Nephron progenitor cell (in vitro differentiated cells): ENCODE measurements at places on chromosomes 16 and 17.

GRCh38 chr17:30558686-30559545, 81.7 kb downstream of the GOSR1 start:
- DNase-seq = no peak

DNA sequence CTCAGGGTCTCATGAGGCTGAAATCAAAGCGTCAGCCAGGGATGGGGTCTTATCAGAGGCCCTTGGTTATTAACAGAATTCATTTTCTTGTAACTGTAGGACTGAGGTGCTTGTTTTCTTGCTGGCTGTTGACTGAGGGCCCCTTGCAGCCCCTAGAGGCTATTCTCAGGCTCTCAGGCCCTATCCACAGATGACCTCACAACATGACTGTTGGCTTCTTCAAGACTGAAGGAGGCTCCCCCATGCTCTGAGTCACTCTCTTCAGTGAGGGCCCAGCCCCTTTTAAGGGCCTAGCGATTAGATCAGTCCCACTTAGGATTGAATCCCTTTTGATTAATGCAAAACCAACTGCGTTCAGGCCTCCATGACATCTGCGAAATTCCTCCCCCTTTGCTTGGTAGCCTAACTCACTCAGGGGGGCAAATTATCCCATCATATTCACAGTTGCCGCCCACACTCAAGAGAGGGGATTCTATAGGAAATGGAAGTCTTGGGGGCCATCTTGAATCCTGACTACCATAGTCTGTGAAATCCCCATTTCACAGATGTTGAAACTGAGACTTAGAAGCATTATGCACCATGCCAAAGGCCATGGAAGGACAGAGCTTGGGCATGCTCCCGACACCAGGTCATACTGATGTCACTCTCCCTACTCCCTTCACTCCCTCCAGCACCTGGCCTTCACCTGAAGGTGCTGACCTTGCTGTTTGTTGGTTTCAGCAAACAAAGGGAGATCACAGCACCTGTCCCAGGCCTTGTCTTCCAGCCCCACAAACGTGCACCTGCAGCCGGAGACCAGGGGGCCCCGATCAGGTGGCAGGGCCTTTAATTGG, 592.3 kb downstream of the MAF start:
- no peak for DNase-seq

DNA sequence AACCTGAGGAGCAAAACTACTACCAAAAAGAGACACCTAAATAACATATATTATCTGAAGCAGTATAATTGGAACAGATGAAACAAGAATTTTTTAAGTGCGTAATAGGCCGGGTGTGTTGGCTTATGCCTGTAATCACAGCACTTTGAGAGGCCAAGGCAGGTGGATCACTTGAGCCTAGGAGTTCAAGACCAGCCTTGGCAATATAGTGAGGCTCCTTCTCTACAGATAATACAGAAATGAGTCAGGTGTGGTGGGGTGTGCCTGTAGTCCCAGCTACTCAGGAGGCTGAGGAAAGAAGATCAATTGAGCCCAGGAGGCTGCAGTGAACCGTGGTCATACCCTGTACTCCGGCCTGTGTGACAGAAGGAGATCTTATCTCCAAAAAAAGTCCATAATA, 294.2 kb upstream of the AXIN2 start:
- DNase-seq = no peak

DNA sequence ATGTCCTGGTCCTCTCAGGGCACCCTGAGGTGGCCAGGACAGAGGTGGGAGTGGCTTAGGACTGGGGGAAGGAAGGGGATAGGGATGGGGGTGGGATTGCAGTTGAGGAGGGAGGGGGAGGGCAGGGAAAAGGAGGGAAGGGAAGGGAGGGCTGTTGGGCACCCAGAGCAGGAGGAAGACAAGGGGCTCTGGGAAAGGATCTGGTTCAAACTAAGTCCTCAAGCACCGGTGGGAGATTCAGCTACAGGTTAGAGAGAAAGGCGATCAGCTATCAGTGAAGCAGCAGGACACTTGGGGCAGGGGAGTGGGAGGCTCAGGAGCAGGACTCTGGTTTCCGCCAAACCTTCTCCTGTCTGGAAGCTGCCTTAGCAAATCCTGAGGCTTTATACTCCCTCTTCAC, 44.6 kb upstream of the ACSM2B start:
- no peak for DNase-seq

GRCh38 chr16:67284699-67285646, 5.6 kb downstream of the PLEKHG4 start:
- peak; percentile 61 for DNase-seq

- no peak for DNase-seq
Measured at GRCh38 chr17:7714721-7715594, 2.6 kb upstream of the DNAH2 start.

GRCh38 chr17:60106340-60107059, 27.8 kb upstream of the HEATR6 start:
- no peak for DNase-seq

DNA sequence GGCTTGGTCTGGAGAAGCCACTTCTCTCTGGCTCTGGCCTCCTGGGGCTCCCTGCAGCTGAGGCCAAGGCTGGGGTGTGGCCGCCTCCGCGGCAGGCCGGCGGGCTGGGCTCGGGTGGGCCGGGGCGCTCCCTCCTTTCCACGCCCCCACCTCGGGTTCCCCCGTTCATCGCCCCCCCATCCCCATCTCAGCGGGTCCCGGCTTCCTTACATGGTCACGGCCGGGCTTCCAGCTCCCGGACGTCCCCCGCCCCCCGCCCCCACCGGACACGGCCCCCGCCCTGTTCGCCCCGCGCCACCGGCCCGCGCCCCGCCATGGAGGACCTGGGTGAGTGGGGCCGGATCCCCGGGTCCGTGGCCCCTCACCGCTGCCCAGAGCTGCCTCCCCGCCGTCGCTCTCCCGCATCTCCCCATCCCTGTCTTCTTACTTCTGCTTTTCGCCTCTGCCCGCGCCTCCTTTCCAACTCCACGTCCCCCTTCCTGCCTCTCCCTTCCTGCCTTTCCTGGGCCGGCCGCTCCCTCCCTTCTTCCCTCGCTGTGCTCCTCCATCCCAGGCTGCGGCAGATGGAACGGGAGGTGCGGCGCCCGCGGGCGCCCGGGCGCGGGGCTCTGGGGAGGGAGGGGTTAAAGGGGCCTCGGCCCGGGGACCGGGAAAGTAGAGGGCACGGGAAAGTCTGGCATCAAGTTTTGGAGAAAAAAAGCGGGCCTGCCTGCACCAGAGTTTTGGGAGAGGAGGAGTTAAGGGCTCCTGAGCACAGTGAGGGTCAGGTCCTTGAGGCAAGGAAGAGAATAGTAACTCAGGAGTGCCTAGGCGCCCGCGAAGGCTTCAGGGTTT, at the start of gene TGFB1I1:
Gene TGFB1I1 (plus strand): TSS at position 278 of the 834 bp plus-strand sequence. CDS start 37 bp downstream, at position 315.
- peak; percentile 52 for DNase-seq

- no peak for DNase-seq
Measured at GRCh38 chr17:82524540-82524939, 5.0 kb downstream of the FOXK2 start.
